ENCODE measurements at places on chromosomes 16 and 17.

DNA sequence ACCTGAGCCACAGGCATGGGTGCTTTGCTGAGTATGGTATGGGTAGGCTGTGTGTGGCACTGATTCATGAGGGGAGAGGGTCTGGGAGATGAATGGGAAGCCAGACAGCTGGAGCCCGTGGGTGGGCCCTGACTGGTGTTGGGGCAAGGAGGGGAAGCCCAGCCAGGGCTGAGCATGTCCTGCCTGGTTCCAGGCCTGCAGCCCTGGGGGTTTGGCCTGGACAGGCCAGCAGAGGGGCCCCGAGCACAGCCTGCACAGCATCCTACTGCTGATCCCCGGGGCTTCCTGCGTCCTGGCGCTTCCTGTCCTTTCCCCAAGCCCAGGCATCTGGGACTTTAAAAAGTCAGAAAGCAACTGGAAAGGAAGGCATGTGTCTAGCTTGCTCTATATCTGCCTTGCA lies 4.6 kb upstream of the MVD start:
- DNase-seq, result no peak

GRCh38 chr16:54341892-54342776 lies 55.5 kb upstream of the IRX3 start:
- DNase-seq, result no peak

GRCh38 chr17:81563861-81564586 lies 11.9 kb upstream of the FAAP100 start:
- no peak for DNase-seq

DNA sequence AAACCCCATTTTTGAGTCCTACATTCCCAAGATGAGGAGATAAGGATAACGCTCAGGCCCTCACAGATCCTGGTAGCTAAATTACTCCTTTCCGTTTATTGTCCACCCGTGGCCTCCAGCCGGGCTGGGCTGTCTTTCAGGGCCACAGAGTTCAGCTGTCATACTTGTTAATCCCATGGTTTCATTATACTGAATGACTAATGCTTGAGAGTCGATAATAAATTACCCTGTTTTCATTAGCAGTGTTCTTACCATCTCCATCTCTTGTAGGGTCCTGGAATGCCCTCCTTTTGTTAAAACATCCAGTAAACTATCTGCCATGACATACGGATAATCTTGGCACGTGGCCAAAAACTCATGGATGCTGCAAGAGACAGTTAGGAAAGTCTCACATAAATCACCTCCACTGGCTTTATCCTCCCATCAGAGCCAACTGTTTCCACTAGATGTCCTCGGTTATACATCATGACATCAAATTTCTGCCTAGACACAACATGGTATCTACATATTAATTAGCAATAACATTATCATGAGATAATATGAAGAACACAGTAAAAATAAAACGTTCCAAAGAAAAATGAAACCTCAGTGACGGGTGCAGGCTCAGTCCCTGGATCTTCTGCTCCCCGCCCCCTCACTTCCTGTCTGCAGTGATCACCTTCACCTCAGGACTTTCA lies 45.3 kb downstream of the BRD7 start:
- no peak for DNase-seq

DNA sequence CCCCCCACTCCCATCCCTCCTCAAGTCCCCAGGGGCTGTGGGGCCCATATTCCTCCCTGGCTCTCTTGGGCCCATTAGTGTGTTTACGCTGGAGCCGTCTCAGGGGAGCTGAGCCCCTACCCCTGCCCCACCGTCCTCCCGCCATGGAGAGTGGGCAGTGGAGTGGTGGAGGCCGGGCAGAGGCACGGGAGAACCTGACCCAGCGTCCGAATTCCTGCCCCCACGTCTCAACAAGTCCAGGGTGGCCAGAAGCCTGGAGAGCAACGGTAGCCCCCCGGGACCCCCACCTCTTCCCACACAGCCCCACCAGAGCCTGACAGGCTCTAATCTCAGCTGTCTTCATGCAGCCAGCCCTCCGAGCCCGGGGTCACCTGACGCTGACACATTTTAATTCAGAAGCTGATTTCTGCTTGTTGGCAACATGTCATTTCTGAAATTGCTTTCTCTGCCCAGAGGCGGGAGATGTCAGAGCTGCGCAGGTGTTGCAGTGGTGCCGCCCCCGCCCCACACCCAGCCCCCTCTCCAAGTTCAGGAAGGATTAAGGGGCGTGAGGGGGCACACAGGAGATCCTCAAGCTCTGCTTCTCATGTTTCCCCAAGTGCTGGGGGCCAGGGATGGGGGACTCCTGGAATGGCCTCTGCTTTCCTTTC lies 32.6 kb downstream of the WNT9B start:
- no peak for DNase-seq

- DNase-seq, result no peak
Measured at GRCh38 chr17:66276328-66276937, 26.0 kb upstream of the PRKCA start.

- DNase-seq, result no peak
Measured at GRCh38 chr16:84032458-84033178, 10.0 kb downstream of the SLC38A8 start.

GRCh38 chr17:44360144-44360533 lies 3.5 kb downstream of the FAM171A2 start:
- no peak for DNase-seq

DNA sequence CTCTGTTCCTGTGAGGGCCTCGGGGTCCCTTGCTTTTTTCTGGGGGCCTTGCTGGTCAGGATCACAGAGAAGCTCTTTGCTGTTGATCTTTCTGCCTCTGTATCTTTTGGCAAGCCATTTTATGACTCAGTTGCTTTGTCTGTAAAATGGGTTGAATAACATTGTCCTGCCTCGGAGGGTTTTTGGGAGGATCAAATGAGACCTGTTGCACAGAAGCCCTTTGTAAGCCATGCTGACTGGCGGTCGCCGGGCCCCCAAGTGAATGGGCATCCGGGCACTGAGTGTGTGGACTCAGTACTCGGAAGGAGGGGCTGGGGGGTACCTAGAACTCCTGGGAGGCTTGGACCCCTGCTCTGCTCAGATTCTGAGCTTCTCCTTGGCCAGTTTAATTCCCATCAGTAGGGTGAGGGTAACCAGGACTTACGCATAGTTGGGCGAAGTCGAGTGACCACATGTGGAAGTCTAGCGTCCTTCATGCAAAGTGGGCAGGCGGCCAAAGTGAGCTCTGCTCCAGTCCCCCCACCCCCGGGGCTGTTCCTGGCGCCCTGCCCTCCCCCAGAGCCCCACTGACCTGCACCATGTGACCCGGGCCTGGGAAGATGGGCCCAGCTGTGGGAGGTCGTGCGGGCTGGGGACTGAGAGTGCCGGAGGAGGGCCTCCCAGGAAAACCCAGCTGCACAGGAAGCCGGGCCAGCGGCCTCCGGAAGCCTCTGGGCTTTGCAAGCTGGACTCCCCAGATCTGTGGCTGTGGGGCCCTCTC lies 284.0 kb downstream of the SEC14L1 start:
- DNase-seq, result peak; percentile 64

DNA sequence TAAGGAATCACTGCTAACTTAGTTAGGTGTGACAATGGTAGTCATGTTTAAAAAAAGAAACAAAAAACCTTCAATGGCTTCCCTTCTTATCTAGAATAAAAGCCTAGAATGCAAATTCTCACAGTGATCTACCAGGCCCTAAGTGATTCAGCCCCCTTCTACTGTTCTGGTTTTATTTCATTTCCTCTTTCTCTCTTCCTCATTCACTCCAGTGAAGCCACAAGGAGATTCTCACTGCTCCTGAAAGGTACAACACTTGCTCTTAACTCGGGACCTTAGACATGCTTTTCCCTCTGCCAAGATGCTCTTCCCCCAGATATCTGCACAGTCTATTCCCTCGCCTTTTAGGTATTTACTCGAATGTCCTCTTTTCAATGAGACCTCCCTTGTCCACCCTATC lies 3.7 kb downstream of the PIGS start:
- no peak for DNase-seq

- DNase-seq, result no peak
Measured at GRCh38 chr17:76992891-76993290, 124.7 kb downstream of the MGAT5B start.
